SJSA1 (cell line): ENCODE measurements at places on chromosomes 7 and 10.

GRCh38 chr7:101945034-101945758 lies 127.8 kb downstream of the CUX1 start:
- no peak for DNase-seq

- DNase-seq = no peak
These were observed 381.2 kb downstream of the SFMBT2 start for GRCh38 chr10:7029672-7030071.

DNA sequence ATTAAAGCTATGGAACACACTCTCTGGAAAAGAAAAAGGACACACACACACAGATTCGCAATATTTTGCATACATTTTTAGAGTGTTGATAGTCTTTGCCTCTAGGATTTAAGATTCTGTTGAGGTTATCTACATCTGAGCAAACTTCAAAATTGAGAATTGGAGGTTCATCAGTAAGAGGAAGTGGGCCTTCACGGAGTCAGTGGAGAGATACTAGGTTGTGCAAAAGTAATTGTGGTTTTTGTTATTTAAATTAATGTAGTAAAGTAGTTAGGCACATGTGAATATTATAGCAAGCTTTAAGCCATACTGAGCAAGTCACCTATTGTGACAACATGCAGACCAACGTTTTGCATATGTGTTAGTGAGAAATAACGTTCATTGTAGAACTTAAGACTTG lies 19.8 kb upstream of the NXPH1 start:
- DNase-seq = no peak

- DNase-seq = no peak
These were observed 180.8 kb upstream of the TCERG1L start for GRCh38 chr10:131492211-131492857.

DNA sequence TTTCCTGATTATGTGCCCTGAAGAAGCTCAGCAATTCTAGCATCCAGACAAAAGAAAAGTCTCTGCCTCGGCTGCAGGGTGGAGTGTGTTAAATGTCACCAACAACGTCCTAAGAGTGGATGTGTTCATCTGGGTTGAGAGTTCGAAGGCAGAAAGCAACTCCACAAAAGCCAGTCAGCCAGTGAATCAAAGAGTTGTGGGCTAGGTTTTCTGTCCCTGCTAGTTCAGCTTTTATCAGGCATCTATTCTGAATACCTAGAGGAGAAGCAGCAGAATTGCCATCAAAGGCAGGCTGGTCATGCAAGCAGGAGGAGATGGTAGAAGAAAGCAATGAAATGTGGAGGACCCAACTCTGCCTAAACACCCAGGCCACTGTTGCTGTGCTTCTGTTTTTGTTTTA lies 205.2 kb downstream of the KLF6 start:
- no peak for DNase-seq

DNA sequence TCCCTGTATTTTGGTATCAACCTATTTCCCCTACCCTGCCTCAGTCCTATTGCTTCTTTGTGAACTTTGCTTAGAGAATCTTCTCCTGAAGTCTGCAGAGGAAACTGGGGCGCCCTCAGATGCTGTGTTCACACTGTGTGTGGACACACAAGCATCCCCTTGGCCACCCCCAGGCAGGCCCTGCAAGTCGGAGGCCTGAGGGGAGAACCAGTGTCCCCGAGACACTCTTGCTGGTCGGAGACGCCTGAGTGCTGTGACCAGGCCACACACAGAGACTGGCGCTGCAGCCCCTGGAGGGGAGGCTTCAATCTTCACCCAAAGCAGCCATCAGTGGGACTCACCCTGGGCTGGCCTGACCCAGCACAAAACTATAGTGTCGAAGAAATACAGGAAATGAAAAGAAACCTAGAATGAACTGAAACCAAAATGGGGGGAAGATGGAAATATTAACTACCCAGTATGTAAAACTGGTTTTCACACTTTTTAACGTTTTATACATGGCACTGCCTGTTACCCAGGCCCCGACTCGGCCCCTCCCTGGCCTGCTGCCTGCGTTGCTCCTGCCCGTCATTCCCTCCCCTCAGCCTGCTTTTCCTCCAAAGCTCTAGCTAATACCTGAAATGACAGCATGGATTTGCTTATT lies 48.4 kb upstream of the FAM20C start:
- DNase-seq = no peak

GRCh38 chr10:67571503-67571902 lies 124.5 kb downstream of the CTNNA3 start:
- DNase-seq = no peak

- DNase-seq = no peak
These were observed 6.6 kb downstream of the CREB5 start for GRCh38 chr7:28418966-28419365.

- DNase-seq = no peak
These were observed 179.5 kb upstream of the IMMP2L start for GRCh38 chr7:111741811-111742240.

DNA sequence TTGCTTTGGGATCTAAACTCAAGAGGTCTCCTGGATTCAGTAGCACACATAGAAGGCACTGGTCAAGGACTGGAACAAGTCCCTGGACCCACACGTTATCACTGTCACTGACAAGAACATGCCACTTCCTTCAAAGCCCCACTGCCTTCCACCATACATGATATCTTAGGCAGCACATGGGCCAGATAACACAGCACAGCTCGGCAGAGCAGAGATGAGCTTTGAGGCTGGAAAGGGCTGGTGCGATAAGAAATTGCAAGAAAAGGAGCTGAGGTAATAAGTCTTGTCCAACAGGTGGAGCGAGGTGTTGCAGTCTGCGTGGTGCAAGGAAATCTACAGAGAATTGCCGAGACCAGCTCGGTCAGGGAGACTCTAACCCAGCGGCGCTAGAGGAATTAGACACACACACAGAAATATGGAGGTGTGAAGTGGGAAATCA lies 139.8 kb upstream of the CDK13 start:
- no peak for DNase-seq

DNA sequence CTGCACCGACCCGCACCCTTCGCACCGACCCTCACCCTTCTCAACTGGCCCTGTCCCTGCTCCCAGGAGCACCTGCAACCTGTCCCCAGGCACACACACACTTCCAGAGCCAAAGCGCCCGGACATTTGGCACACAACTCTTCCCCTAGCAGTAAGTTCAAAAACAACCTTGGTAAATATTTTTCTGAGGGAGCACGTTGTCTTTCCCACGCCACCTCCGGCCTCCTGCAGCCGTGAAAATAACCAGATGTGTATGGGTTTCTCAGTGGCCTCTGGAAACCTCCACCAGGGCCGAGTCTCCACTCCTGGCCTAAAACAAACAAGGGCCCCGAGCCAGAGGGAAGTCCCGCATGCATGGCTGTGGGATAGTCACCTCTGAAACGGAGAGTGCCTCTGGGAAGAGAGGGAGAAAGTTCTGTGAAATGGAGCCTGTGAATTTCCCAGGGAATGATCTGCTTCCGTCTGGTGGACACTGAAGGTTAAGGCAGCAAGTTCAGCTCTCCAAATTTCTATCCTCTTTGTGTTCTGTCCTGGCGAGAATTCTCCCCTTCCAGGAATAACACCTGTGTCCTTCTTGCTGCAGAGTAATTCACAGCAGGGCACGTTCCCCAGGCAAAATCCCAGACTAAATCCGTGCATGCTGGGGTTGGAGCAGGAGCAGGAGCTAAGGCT lies 15.8 kb downstream of the PODXL start:
- no peak for DNase-seq
